ENCODE measurements at places on chromosomes 6 and 20.

DNA sequence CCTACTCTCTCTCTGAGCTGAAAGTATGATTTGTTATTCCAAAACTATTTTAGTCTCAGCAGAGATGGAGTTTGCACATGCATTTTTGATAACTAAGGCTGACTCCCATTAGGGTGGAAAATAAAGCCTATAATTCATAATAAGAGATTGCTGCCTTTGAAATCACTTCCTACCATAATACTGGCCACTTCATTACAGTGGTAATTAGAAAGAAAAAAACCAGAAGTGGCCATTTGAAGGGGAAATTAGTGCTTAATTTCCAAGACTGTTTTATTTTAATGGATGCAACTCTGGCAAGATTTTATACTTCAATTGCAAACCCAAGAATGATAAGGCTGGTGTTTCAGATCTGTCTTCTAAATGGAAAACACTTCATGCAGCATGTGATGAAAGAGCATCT is 43.4 kb downstream of the SLC35B3 start:
- no peak for DNase-seq

DNA sequence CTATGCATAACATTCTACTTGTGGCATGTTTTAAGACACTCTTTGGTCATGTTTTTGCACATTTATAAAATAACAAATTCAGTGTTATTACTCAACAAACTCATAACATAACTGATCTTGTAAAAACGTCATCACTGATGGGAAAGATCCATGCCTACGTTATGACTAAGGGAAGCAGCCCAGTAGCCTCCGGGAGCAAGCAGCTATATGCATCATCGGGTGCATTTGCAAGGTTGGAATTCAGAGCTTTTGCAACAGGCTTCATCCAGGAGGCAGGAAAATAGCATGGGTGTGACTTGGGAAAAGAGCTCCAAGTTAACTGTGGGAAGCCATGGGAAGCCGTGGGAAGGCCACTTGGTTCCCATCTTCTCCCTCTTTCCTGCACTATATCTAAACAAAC is 271.6 kb upstream of the SGK1 start:
- DNase-seq, result no peak

DNA sequence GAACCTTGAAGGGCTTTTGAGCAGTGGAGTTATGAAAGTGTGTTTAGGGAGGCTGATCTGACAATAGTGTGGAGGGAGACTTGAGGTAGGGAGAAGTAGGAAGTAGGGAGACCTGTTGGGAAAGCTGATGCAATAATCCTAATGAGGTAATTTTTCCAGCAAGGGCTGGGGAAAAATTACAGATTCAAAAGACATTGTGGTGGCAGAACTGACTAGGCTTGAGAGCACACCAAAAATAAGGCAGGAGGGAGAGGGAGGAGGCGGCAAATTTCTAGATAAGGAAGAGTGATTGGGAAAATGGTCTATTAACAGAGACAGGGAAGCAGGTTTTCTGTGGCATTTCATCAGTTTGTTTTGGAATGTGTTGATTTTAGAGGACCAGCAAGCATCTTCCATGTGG is 5.5 kb downstream of the PRRT1 start:
- DNase-seq, result no peak

DNA sequence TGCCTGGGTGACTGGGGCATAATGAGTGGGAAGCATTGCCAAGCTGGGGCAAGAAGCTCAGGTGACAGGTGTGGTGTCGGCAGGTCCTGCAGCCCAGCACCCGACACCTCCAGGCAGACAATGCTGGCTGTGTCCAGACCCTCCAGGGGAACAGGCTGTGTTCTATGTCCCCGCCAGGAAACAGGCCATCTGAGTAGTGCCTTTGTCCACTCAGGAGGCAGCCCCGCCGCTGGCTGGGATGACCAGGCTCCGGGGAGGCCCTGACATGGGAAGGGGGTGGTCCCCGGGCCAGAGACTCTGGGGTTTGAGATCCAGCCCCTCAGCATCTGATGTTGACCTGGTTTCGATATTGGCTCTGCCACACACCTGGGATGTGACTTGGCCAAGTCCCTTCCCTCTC is 28.4 kb downstream of the SNPH start:
- no peak for DNase-seq

- DNase-seq, result no peak
These were observed 65.4 kb upstream of the FBXL4 start for GRCh38 chr6:99013145-99013544.

DNA sequence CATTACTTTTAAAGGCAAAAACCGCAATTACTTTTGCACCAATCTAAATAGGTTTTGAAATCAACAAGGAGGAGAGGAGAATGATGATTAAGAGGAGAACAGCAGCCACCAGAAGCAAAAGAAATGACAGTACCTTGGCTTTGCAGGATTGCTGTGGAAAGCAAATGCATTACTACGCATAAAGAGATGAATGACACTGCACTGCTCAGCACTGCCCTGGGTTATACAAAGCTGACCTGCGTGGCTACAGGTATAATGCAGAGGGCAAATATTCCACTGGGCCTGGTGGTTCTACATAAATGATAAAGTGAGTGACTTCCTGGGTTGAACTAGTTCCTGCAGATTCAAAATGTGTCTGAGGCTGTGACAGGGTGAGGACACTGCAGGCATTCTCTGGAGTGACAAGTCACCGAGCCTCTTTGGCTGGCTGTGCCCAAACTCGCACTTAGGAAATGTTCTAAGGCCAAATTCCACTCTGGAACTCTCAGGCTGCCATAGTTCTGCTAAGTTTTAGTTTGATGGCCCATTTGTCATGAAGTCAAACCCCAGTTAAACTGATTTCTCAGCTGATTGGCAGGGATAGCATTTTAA is 78.6 kb downstream of the INSM1 start:
- DNase-seq, result no peak

DNA sequence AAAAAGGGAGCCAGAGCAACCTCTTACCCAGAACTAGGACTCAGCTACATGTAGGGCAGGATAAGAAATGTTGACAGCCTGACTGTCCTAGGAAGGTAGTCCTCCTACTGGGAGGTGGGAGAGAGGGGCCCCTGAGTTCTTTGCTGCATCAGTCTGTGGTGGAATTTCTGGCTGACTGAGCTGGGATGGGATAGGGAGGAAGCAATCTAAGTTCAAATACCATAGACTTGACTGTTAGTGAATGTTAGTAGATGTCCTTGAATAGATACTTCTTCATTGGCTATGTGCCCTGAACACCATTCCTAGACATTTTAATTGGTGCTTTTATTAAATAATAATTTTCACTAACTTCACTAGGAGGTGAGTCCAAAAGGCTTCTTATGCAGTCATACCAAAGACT is 1343.6 kb upstream of the CITED2 start:
- no peak for DNase-seq
